ENCODE measurements at places on chromosomes 1 and 21.
A peak's percentile ranks its signal among the peaks of the same experiment; 100 is the strongest.

DNA sequence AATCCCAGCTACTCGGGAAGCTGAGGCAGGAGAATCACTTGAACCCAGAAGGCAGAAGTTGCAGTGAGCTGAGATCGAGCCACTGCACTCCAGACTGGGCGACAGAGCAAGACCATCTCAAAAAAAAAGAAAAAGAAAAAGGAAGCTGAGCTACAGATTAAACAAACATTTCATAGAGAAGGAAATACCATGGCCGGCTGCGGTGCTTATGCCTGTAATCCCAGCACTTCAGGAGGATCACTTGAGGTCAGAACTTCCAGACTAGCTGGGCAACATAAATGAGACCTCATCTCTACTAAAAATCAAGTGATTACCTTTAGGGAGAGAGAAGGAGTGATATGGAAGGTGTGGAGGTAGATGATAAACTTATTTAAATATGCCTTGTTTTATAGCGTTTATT lies 14.0 kb upstream of the CFAP126 start:
- DNase-seq: no peak

DNA sequence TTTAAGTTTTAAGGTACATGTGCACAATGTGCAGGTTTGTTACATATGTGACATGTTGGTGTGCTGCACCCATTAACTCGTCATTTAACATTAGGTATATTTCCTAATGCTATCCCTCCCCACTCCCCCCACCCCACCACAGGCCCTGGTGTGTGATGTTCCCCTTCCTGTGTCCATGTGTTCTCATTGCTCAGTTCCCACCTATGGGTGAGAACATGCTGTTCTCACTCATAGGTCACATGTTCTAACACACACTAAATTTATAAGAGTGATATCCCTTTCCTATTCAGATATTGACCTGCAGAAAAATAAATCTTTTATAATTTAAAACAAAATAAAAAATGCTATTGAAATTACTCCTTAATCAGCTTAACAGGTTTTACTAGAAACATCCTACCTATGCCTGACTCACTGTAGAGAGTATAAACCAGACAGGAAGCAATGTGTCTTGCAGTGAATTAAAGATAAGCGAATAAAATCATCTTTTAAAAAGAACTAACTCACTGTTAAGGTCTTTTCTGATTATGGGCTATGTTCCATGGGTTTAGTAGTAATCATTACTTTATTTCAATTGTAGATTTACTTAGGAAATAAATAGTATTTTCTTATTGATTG lies 82.0 kb upstream of the DPH5 start:
- no peak for DNase-seq

DNA sequence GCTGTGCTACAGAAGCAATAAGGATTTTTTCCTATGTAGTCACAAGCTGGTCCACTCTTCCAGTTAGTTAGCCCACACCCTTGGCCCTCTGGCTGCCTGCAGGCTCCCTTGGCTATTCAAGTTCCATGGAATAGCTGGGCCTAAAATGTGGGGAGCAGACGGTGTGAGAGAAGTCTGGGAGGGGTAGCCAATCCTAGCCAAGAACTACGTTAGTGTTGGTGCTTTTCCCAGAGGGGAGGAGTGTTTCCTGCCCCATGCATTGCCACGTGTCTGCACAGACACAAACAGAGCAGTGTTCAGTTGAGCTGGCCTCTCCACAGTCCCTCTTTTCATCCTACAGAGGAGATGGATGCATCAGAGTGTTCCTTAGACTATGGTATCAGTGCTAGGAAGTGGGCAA lies 59.0 kb upstream of the IPO9 start:
- DNase-seq: no peak

DNA sequence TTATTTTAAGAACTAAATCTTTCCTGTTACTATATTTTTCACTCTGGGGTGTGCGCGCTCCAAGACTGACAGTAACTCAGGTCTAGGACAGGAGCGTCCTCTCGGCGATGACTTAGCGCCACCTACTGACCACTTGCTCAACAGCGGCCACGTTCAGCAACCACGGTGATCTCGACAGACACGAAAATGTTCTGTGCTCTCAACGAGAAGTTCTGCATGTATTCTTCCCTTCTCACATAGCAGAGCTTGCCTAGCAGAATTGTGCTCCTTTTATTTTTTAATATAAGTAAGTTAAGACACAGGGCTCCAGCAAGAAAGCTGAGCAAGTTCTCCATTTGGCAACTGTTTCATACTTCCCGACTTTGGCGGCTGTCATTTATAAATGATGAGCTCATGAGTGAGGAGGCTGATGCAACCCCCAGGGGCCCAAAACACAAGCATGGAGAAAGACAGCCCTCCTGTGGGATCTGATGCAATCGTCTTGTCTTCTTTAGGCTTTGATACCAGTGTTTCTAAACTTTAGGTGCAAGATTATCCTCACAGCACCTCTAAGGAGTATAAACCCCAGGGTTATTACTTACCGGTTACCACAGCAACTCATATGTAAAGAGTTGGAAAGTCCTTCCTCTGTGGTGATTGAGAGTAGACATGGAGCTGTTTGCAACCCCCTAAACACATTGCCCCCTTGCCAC lies 92.6 kb downstream of the HHIPL2 start:
- DNase-seq: peak; percentile 86

- DNase-seq: no peak
Measured at GRCh38 chr1:107926436-107927080, 38.4 kb downstream of the VAV3 start.

- no peak for DNase-seq
Measured at GRCh38 chr1:44677201-44677766, 2.8 kb downstream of the ARMH1 start.

DNA sequence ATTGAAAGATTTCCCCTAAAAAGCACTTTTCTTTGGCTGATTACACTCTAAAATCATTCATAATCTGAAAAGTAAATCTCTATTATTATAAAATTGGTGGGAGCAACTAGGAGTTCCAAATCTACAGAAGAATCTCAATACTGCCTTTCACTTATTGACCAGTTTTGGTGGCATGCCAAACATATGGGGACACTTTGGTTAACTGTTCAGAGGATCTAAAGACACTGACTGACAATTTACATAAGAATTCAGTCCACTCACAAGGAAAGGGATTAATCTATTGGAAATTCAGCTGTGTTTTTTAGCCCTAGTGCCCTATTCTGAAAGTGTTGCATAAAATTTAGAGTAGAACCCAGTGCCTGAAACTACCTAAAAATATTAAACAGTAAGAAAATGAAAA lies 113.6 kb downstream of the LRRC40 start:
- no peak for DNase-seq

- no peak for DNase-seq
Measured at GRCh38 chr1:93453911-93454310, 6.0 kb downstream of the FNBP1L start.

DNA sequence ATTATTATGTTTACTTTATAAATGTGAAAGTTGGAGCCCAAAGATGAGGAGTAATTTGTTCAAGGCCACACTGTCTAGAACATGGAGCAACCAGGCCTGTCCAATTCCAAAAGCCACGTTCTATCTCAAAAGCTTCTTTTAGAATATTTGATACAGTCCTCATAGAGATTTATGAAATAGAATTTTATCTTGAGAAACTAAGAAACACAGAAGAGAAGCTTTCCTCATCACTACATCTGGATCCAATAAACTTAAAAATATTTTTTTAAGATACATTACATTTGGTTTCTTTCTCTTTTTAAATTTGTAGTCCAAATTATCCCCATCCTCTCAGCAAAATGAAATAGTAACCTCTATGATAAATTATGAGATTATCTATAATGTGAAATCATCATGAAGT lies 58.9 kb downstream of the DDAH1 start:
- DNase-seq: no peak

DNA sequence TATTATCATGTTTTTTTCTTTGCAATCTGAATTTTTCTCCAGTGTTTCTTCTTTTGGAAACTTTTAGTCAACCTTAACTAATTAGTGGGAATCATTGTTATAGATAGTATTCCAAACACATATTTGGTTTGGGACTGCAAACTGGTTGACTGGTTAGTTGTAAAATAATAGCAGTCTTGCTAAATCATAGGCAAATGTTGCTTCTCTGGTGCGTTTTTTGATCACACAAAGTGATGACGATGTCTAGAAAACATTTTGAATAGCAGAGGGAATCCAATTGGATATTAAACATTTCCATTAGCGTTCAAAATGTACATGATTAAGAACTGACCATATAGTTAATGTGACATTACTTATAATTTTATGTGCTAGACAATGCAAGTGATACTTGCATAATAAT lies 4.5 kb downstream of the DNAJB4 start:
- DNase-seq: no peak

All from CD4-positive, alpha-beta T cell (primary cell).